ENCODE measurements at places on chromosomes 1 and 21.

- no peak overlapping the region for H3K27ac ChIP-seq
- DNase-seq: no peak
- H3K27me3 ChIP-seq: no peaks in the 10 kb centered on the region
- no peaks in the 10 kb centered on the region for H3K4me1 ChIP-seq
- H3K4me3 ChIP-seq: no peak overlapping the region
Measured at GRCh38 chr1:234931404-234931973, 197.1 kb downstream of the TOMM20 start.

DNA sequence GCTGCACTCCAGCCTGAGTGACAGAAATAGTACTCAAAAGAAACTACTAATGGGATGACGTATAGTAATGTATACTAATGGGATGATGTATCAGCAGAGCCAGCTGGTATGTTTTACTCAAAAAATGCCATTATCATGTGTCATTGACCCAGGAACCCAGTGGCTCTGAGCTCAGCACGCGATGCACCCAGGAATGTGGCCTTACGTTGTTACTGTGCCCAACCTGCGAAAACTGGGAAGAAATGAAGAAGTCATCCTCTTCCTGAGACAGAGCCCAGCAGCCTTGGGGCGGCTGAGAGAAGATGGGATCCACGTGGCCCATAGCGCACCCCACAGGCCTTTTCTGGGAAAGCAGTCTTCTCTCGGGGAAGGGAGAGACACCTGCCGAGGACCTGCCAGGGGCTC, 8.8 kb downstream of the UBE2J2 start:
- H3K36me3 ChIP-seq: no peaks in the 10 kb centered on the region
- H3K27ac ChIP-seq: no peak overlapping the region
- no peak for DNase-seq
- H3K4me3 ChIP-seq: no peak overlapping the region
- H3K4me1 ChIP-seq: no peaks in the 10 kb centered on the region
- H3K27me3 ChIP-seq: no peaks in the 10 kb centered on the region

- no peaks in the 10 kb centered on the region for H3K27me3 ChIP-seq
- peak; percentile 12 for DNase-seq
- H3K4me3 ChIP-seq: no peak overlapping the region
- no peaks in the 10 kb centered on the region for H3K4me1 ChIP-seq
- no peak overlapping the region for H3K27ac ChIP-seq
Measured at GRCh38 chr21:45498646-45499000, 43.6 kb downstream of the SLC19A1 start.

- H3K36me3 ChIP-seq: no peaks in the 10 kb centered on the region
- DNase-seq: no peak
- peak overlapping the region; percentile 96 for H3K27ac ChIP-seq
- H3K27me3 ChIP-seq: no peaks in the 10 kb centered on the region
- peaks cover 7% of the 10 kb centered on the region for H3K4me1 ChIP-seq
Measured at GRCh38 chr1:40690771-40691537, 550 bp upstream of the NFYC start.

- H3K36me3 ChIP-seq: no peaks in the 10 kb centered on the region
- peak overlapping the region; percentile 99 for H3K27ac ChIP-seq
- no peak overlapping the region for H3K4me3 ChIP-seq
- no peaks in the 10 kb centered on the region for H3K27me3 ChIP-seq
- DNase-seq: peak; percentile 59
- H3K4me1 ChIP-seq: peaks cover 7% of the 10 kb centered on the region
Measured at GRCh38 chr1:203289281-203289981, 15.9 kb upstream of the BTG2 start.

DNA sequence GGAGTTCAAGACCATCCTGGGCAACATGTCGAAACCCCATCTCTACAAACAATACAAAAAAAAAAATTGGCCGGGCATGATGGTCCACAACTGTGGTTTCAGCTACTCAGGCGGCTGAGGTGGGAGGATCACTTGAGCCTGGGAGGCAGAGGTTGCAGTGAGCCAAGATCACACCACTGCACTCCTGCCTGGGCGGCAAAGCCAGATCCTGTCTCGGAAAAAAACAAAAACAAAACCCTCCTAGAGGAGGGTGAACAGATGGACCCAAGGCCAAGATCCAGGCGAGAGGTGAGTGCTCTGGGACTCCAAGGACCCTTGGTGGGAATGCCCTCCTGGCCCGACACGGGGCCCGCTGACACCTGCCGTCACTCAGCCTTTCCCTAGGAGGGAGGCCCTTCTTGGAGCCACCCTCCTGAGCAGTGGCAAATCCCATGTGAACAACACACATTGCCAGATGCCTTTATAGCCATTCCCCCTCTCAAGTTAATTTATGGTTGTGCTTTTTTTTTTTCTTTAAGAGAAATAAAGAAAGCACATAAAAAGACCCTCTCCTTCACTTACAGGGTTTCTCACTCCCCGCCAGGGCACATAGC, 380 bp downstream of the TFF2 start:
- H3K36me3 ChIP-seq: no peaks in the 10 kb centered on the region
- no peaks in the 10 kb centered on the region for H3K27me3 ChIP-seq
- H3K4me1 ChIP-seq: no peaks in the 10 kb centered on the region

GRCh38 chr1:110591956-110592355, 14.2 kb downstream of the KCNA2 start:
- no peaks in the 10 kb centered on the region for H3K4me1 ChIP-seq
- no peak overlapping the region for H3K27ac ChIP-seq
- DNase-seq: no peak
- no peaks in the 10 kb centered on the region for H3K36me3 ChIP-seq
- no peaks in the 10 kb centered on the region for H3K27me3 ChIP-seq

DNA sequence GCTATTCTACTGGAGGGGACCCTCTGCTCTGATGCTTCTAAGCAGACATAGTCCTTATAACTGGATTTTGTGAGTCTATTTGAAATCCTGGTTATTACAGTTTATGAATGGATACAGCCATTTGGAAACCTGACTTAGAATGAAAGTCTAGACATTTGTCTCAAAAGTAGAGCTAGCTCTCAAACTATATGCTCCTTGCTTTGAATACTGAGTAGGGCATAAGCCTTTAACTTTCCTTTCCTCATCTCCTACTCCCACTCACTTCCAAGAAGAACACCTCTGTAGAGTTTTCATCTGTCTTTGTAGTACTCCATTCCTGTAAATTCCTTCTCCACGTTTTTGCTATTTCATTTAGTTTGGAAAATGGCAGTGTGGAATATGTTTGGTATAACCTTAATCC, 9.0 kb upstream of the ARID1A start:
- no peak overlapping the region for H3K4me3 ChIP-seq
- H3K36me3 ChIP-seq: no peaks in the 10 kb centered on the region
- no peak for DNase-seq
- H3K27me3 ChIP-seq: no peaks in the 10 kb centered on the region
- H3K4me1 ChIP-seq: peaks cover 4% of the 10 kb centered on the region

DNA sequence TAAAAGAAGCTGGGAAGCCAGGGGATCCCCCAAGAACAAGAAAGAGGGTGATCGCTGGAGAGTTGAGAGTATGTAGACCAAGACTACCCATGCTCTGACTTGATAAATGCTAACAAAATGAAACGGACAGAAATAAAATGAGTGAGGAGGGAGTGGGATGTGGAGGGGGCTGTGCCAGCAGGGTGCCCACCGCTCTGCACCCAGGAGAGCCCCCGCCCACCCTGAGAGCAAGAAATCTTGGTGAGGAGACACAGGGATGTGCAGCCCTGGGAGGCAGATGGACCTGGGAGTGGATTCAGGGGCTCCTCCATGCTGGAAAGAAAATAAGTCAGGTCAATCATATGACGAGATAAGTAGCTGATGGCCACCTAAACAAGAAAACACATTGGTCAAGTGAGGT, 590.9 kb downstream of the AJAP1 start:
- no peaks in the 10 kb centered on the region for H3K27me3 ChIP-seq
- DNase-seq: no peak
- no peak overlapping the region for H3K4me3 ChIP-seq

- H3K27me3 ChIP-seq: no peaks in the 10 kb centered on the region
- no peak overlapping the region for H3K4me3 ChIP-seq
- H3K36me3 ChIP-seq: no peaks in the 10 kb centered on the region
- no peak overlapping the region for H3K27ac ChIP-seq
- no peak for DNase-seq
Measured at GRCh38 chr21:29235714-29236197, 63.0 kb upstream of the BACH1 start.

All from uterus (tissue), 4 donors.